ENCODE measurements at places on chromosomes 1 and 21.

DNA sequence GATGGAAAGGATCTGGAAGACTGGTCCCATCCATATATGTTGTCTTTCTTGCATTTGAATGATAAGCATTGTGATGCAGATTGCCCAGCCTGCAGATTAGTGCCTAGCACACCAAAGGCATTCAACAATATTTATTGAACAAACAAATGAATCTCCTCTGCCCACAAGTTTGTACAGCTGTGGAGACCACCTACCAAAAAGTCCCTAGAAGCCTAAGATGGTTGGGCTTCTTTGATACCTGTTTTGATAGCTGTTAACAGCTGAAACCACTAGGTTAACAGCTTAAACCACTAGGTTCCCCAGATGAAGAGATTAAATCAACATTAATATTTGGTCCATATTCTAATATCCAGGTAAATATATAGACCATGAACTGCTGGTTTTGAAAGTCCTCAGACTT lies 9.8 kb downstream of the DUSP10 start:
- no peak for DNase-seq

GRCh38 chr1:87148661-87149060 lies 180.0 kb upstream of the LMO4 start:
- DNase-seq, result no peak

DNA sequence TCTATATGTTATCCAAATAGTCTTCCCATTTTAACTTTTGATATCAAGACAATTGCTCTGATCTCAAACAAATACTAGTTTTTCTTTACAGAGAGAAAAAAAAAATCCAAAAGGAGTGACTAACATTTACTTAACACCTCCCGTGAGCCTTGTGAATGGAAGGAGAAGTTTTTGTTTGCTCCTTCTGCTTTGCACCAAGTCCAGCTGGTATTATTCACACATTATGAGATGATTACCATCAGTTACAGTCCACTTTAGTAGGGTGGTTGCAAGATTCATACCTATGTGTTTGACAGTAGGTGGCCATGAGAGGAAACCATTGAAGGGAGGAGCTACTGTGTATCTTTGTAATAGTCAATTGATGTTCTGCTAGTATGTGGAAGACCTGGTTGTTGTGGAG lies 443.4 kb upstream of the ZP4 start:
- DNase-seq, result no peak

DNA sequence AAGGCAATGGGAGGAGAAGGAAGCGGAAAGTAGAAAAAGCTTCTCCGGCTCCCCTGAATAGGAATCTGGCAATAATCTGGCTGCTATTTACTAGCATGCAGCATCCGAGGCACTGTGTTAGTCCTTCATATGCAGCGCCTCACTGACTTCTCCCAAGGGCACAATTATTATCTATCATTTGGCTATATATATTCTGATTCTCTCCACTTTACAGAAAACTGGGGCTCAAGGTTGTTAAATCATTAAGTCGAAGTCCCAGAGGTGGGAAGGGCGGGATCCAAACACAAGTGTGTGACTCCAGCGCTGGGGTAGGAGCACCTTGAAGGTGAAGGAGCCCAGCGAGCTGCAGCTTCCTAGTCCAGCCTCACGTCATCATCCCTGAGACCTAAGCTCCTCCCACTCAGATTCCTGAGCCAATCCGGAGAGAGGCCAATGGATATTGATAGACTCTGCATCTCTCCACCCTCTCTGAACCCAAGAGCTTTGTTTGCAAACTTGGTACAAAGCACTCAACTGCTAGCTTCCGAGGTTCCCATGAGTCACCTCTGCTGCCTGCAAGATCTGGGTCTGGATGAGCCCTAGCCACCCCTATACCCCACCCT lies 16.6 kb upstream of the EYA3 start:
- no peak for DNase-seq

- DNase-seq, result no peak
These were observed 364.1 kb upstream of the LYPLAL1 start for GRCh38 chr1:218809625-218810024.

- no peak for DNase-seq
These were observed 169.9 kb downstream of the HS2ST1 start for GRCh38 chr1:87084244-87084836.

DNA sequence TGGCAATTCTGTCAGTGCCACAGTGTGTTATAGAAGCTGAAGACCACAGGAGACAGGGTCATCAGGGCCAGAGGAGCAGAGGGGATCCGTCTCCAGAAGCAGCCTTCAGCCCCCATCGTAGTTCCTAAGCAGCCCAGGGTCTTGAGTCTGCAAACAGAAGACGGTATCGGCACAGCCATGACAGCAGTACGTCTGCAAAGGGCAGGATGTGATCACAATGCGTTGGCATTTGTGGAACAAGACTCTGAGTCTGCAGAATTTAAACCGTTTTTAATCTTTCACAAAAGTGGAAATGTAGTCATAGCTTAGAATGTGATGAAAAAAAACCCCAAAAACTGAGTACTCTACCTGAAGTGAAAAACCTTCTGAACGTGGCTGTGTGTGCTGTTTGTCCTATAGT lies 44.0 kb upstream of the SCCPDH start:
- no peak for DNase-seq

GRCh38 chr1:41578712-41579335 lies 94.3 kb upstream of the EDN2 start:
- DNase-seq, result no peak

GRCh38 chr1:209787551-209787950 lies 3.2 kb upstream of the C1orf74 start:
- no peak for DNase-seq

- DNase-seq, result no peak
These were observed 30.2 kb downstream of the TMPRSS2 start for GRCh38 chr21:41477641-41478318.

DNA sequence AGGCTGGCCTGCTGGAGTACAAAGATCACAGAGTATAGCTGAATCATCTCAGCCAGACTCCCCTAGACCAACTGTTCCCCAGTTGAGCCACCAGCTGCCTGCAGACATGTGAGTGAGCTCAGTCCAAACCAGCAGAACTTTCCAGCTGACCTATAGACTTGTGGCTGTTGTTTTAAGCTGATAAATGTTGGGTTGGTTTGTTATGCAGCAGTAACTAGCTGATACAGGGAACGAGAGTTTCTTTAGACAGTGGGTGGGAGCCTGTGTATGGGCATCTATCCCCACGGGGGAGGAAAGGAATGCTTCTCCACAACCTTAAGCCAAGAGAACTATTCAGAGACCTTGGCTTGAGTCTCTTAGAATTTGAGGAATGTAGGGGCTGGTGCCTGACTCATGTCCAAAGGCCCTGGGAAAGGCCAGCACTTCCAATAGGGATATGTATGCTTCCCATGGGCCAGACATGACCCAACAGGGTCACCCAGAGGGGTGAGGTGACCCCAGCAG lies 30.1 kb downstream of the SLC1A7 start:
- no peak for DNase-seq

Measured in stimulated activated CD8-positive, alpha-beta memory T cell treated with anti-CD3 and anti-CD28 coated beads, Interleukin-4, amount 100 ng/mL, for 4 hours (primary cell).